Amniotic epithelial cell (primary cell): ENCODE measurements at places on chromosomes 11 and 22.

- no peak for DNase-seq
Measured at GRCh38 chr11:99988471-99988837, 698.6 kb upstream of the ARHGAP42 start.

DNA sequence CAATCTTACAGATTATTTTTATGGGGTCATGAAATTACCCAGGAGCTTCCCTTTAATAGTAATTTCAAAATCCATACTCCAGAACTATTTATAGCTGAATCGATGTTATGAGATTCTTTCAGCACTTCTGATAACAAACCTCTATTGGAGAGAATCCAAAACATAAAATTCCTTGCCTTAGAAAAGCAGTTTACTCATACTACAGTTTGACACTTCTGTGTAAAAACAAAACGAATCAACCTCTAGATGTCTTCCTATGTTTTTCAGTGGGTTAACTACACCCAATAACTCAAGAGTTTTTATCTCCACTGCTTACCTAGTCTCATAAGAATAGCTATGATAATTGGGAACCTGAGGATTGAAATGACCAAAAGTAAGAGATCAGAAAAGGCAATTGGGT, 35.6 kb downstream of the KIF18A start:
- peak; percentile 67 for DNase-seq

GRCh38 chr22:35970616-35971455, 57.8 kb downstream of the RBFOX2 start:
- DNase-seq: no peak

GRCh38 chr11:117143390-117143789, 697 bp upstream of the PAFAH1B2 start:
- DNase-seq: peak; percentile 59

DNA sequence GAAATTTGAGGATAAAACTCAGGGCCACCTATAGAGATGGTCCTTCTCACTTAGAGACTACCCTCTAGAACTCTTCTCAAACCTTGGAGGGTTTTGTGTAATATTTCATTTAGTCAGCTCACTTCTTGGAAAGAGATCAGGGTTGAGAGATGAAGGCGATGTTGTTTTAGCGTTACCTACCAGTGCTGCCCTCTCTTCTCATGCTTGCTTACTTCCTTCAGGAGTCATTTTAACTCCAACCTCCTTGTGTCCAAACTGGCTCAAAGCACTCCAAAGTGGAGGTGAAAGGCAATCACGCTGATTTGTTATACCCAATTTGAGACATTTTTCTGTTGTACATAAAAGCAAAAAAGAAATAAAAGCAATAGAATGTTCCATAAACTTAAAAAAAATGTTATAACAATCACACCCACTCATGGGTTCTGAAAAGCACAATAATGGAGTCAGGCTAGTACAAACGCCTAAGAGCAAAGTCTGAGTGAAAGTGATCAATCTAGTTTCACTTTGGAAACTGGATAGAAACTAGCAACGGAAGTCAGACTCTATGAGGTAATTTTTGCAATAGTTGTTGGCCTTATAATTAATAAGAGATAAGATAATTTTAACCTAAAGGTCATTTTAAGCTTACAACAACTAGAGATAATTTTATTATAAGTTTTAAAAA, 117.1 kb downstream of the MRTFA start:
- no peak for DNase-seq

DNA sequence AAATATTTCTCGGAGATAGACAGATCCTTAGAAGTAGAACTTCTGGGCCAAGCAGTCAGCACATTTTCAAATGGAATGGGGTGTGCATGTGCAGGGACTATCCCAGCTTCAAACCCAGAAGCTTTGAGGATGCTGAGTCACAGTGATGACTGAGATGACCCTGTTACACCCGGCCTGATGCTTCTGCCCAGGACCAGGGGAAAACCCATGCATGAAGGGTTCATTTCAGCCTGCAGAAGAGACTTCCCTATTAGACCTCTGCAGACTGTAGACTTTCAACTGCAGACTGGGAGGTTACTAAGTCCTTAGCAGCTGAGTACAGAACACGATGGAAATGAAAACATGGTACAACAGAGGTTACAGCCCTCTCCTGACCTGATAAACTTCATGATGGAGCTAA, 3.6 kb upstream of the OR2AT4 start:
- DNase-seq: peak; percentile 39

GRCh38 chr11:112605093-112605666, 344.5 kb upstream of the PLET1 start:
- DNase-seq: peak; percentile 64

GRCh38 chr11:28168718-28169117, 60.5 kb downstream of the METTL15 start:
- DNase-seq: no peak

GRCh38 chr11:117535850-117536411, 208.3 kb downstream of the CEP164 start:
- no peak for DNase-seq
